Upper lobe of left lung (tissue), 6 donors: ENCODE measurements at places on chromosomes 1 and 21. TPM values are rescaled to one million over a fixed set of nuclear protein-coding genes. Genes with fewer than 3 reads are reported as not detected.

- H3K27ac ChIP-seq: no peak overlapping the region
- DNase-seq: no peak
- no peaks in the 10 kb centered on the region for H3K4me1 ChIP-seq
- H3K4me3 ChIP-seq: no peak overlapping the region
- H3K36me3 ChIP-seq: no peaks in the 10 kb centered on the region
- no peaks in the 10 kb centered on the region for H3K27me3 ChIP-seq
Measured at GRCh38 chr1:199221371-199222150, 582.7 kb downstream of the PTPRC start.

Gene DIP2A
- 50.7 TPM for total RNA-seq

DNA sequence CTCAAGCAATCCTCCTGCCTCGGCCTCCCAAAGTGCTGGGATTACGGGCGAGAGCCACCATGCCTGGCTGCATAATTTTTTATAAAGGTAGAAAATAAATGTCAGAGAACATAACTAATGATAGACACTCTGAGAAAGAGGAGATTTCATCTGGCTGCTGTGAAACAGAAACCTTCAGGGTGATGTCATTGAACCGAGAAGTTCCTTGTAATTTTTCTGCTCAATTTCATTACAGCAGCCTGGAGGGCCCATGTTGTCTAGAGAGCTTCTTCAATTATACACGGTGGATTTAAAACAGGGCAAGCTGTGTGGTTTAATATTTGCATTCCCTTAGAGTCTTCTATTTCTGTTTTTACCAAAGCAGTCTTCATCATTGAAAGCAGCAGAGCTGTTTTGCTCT lies 64.3 kb upstream of the MORC3 start:
- H3K4me3 ChIP-seq: no peak overlapping the region

DNA sequence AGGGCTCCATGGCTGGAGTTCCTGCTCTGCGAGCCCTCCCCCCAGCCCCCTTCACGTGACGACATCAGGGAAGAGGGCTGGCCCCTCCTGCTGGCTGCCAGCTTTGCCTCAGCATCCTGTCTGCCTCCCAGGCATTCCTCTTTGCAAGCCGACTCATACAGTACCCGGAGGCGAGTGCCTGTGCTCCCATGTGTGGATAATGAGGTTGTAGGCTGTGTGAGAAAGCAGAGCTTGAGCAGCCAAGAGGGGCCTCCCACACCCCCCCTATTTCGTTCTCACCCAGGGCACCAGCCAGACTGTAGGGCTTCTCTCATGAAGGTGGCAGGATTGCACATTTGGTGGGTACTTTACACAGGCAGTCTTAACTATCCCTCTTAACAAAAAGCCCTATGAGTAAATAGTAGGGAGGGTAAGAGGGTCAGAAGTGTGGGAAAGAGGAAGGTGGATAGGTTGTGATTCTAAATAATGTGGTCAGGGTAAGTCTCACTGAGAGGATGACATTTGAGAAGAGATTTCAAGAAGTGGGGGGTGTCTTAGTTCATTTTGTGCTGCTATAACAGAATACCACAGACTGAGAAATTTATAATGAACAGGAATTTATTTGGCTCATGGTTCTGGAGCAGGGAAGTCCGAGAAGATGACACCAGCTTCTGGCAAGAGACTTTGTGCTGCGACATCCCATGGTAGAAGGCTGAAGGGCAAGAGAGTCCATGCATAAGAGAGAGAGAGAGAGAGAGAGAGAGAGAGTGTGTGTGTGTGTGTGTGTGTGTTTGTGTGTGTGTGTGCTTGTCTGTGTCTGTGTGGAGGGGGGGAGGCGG lies 113.5 kb downstream of the OMA1 start:
- no peaks in the 10 kb centered on the region for H3K36me3 ChIP-seq
- H3K27me3 ChIP-seq: no peaks in the 10 kb centered on the region
- H3K4me1 ChIP-seq: peaks cover 6% of the 10 kb centered on the region
- no peak overlapping the region for H3K4me3 ChIP-seq

Gene SMG7
- total RNA-seq: 55.7 TPM

DNA sequence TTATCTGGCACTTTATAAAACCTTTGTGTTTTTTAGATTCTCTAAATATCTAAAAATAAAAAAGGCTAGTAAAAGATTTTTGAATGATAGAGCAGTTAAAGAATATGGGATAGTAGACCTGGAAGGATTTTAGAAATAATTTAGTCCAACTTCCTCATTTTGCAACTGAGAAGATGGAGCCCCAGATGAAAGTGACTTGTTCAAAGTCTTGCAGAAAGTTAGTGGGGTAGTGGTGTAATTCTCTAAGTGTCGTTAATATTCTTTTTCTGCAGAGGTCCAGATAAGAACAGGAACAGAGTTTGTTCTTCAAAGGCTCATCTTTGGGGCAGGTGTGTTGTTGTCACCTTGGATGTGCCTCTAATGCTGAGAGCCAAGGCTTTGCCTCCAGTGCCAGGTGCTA lies 159.5 kb downstream of the DISC1 start:
- no peaks in the 10 kb centered on the region for H3K4me1 ChIP-seq
- no peaks in the 10 kb centered on the region for H3K36me3 ChIP-seq
- H3K27ac ChIP-seq: no peak overlapping the region

DNA sequence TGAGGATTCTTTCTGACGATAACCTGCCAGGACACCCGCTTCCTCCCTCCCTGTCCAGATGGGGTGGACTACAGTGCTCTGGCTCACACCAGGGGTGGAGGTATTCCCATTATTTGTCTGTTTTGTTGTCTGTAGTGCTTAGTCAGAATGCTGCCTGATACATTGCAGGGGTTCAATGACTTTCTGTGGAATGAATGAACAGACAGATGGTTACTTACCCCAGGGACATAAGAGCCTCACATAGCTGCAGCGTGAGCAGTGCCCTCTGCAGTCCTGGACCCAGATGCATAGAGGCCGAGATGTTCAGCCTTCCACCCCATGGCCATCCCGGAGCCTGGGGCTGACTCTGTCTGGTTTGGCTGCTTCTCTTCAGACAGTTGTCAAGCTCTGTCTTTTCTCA lies 13.0 kb upstream of the F3 start:
- peaks cover 13% of the 10 kb centered on the region for H3K4me1 ChIP-seq
- no peak for DNase-seq
- no peaks in the 10 kb centered on the region for H3K27me3 ChIP-seq
- H3K4me3 ChIP-seq: no peak overlapping the region
- H3K36me3 ChIP-seq: no peaks in the 10 kb centered on the region

GRCh38 chr1:31198150-31198549 lies 41.5 kb downstream of the NKAIN1 start:
- no peaks in the 10 kb centered on the region for H3K4me1 ChIP-seq
- no peak for DNase-seq
- H3K4me3 ChIP-seq: no peak overlapping the region
- H3K27ac ChIP-seq: no peak overlapping the region
- no peaks in the 10 kb centered on the region for H3K27me3 ChIP-seq
- no peaks in the 10 kb centered on the region for H3K36me3 ChIP-seq

- H3K27ac ChIP-seq: no peak overlapping the region
- H3K4me1 ChIP-seq: no peaks in the 10 kb centered on the region
- H3K4me3 ChIP-seq: no peak overlapping the region
- H3K27me3 ChIP-seq: no peaks in the 10 kb centered on the region
- H3K36me3 ChIP-seq: no peaks in the 10 kb centered on the region
- DNase-seq: peak; percentile 77
Measured at GRCh38 chr1:202317941-202318925, 23.5 kb downstream of the UBE2T start.

DNA sequence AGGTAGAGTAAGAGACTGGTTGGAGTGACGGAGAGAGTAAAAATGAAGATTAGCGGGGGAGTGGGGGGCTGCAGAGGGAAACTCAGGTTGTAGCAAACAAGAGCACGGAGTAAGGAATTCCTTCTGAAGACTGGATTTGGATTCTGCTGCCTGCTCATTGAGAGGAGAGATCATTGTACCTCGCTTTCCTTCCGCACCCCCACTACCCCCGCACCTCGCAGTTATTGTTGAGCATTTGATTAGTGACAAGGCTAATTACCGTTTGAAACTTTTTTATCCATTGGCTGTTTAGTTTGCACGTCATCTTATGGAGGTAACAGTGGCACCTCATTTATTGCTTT lies 463 bp downstream of the PRPF3 start:
- H3K4me3 ChIP-seq: peak overlapping the region; percentile 57
- peaks cover 13% of the 10 kb centered on the region for H3K4me1 ChIP-seq
- no peak for DNase-seq
- peak overlapping the region; percentile 95 for H3K27ac ChIP-seq

Gene PADI1
- total RNA-seq: not detected

Gene NBPF10
- total RNA-seq: 2.9 TPM

- peak overlapping the region; percentile 78 for H3K27ac ChIP-seq
- H3K36me3 ChIP-seq: peaks cover 29% of the 10 kb centered on the region
- peak overlapping the region; percentile 84 for H3K4me3 ChIP-seq
- H3K4me1 ChIP-seq: peaks cover 4% of the 10 kb centered on the region
Measured at GRCh38 chr1:228275430-228276173, 67.8 kb downstream of the OBSCN start.

DNA sequence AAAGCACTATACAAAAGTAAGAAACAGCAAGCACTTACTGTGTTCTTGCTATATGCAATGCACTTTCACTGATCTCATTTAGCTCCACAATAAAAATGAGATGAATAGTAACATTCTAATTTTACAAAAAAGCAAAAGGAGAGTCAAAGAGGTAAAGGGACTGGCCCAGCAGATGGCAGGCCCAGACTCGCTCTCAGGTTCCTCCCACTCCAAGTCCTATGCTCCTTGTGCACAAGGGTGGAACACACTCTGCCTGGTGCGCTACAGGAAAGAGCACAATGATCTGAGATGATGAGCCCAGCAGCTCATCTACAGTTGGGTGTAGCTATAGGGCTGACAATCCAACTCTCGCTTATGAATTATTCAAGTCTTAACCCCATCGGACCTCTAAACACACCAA lies 94.1 kb upstream of the LYST start:
- no peak overlapping the region for H3K4me3 ChIP-seq
- no peak overlapping the region for H3K27ac ChIP-seq
- no peak for DNase-seq
- H3K27me3 ChIP-seq: no peaks in the 10 kb centered on the region
- H3K4me1 ChIP-seq: no peaks in the 10 kb centered on the region

Gene SIM2
- 0.10 TPM for total RNA-seq

- no peak overlapping the region for H3K4me3 ChIP-seq
- no peaks in the 10 kb centered on the region for H3K4me1 ChIP-seq
- H3K27ac ChIP-seq: no peak overlapping the region
- H3K27me3 ChIP-seq: no peaks in the 10 kb centered on the region
- no peaks in the 10 kb centered on the region for H3K36me3 ChIP-seq
Measured at GRCh38 chr1:86184426-86184825, 27.9 kb upstream of the COL24A1 start.

- H3K27me3 ChIP-seq: no peaks in the 10 kb centered on the region
- no peak overlapping the region for H3K4me3 ChIP-seq
- DNase-seq: no peak
- no peaks in the 10 kb centered on the region for H3K36me3 ChIP-seq
- H3K4me1 ChIP-seq: peaks cover 22% of the 10 kb centered on the region
Measured at GRCh38 chr1:182395906-182396305, 4.3 kb upstream of the GLUL start.

- H3K36me3 ChIP-seq: no peaks in the 10 kb centered on the region
- H3K4me1 ChIP-seq: no peaks in the 10 kb centered on the region
- H3K27ac ChIP-seq: no peak overlapping the region
- no peaks in the 10 kb centered on the region for H3K27me3 ChIP-seq
- DNase-seq: no peak
Measured at GRCh38 chr1:192443616-192444015, 126.8 kb downstream of the RGS21 start.

Gene IL23R
- 0.30 TPM for total RNA-seq

DNA sequence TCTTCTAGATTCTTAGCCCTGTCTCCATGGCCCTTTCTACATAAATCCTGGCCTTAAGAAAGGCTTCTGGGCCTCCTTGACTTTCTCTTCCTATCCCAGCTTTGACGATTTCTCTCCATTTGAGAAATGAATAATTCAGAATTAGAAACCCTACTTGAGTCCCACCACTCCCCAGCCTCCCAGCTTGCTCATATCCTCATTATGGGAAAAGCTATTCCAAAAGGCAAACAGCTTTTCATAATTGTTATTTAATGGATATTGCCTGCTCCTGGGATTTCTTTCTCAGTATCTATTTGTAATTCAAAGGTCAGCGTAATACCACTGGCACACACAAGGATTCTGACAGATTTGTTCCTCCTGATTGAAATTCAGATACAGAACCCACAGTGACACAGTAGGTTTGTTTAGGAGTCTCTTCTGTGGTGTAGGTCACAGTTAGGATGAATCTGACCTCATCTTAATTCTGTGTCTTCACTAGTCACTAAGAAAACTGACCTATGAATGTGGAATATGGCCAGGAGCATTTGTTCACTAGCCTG lies 121.3 kb downstream of the GRIK1 start:
- H3K4me1 ChIP-seq: no peaks in the 10 kb centered on the region
- no peaks in the 10 kb centered on the region for H3K36me3 ChIP-seq
- H3K27me3 ChIP-seq: no peaks in the 10 kb centered on the region
- no peak for DNase-seq
- H3K27ac ChIP-seq: no peak overlapping the region
- no peak overlapping the region for H3K4me3 ChIP-seq

- no peak overlapping the region for H3K4me3 ChIP-seq
- DNase-seq: no peak
- no peak overlapping the region for H3K27ac ChIP-seq
- no peaks in the 10 kb centered on the region for H3K36me3 ChIP-seq
Measured at GRCh38 chr1:191615101-191615821, 543.0 kb upstream of the RGS18 start.

- no peak overlapping the region for H3K27ac ChIP-seq
- no peak for DNase-seq
- H3K4me3 ChIP-seq: no peak overlapping the region
- no peaks in the 10 kb centered on the region for H3K27me3 ChIP-seq
Measured at GRCh38 chr1:211192227-211192626, 58.3 kb upstream of the KCNH1 start.
